Thymus (tissue), 14 donors: ENCODE measurements at places on chromosomes 5 and 9. TPM values are rescaled to one million over a fixed set of nuclear protein-coding genes. Genes with fewer than 3 reads are reported as not detected.

EIF4E1B gene
- 0.05 TPM for polyA plus RNA-seq

SLC31A2 gene
- 20.7 TPM for polyA plus RNA-seq

ISL1 gene
- polyA plus RNA-seq, result 11.2 TPM

CCNO gene
- 1.0 TPM for polyA plus RNA-seq

SAXO1 gene
- polyA plus RNA-seq, result 0.02 TPM
